ENCODE measurements at places on chromosomes 16 and 17.

GRCh38 chr16:27229891-27230470 lies 26.7 kb downstream of the KDM8 start:
- DNase-seq = no peak

- no peak for DNase-seq
These were observed 599 bp downstream of the MRC2 start for GRCh38 chr17:62627904-62628633.

GRCh38 chr16:87219287-87219909 lies 97.8 kb downstream of the C16orf95 start:
- no peak for DNase-seq

DNA sequence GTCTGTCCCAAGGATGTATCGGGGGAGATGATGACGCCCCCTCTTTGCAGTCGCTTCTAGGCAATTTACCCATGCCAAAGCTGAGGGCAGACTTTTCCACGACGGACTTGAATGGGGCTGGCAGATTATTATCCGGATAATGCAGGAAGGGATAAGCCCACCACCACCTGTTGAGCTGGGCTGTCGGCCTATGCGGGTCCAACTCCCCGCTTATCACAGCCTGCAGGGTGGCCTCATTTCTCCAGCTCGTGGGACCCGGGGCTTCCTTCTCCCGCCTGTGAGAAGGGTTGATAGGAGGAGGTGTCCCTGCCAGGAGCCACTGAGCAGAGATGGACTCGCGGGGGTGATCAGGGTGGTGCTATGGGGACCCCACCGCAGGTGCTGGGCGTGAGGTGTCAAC lies 559 bp downstream of the CACNG5 start:
- DNase-seq = no peak

GRCh38 chr17:58120195-58120822 lies 27.9 kb upstream of the OR4D1 start:
- DNase-seq = no peak
